ENCODE measurements at places on chromosomes 2 and 18.
A peak's percentile ranks its signal among the peaks of the same experiment; 100 is the strongest.

- no peak for DNase-seq
Observed at GRCh38 chr2:98959810-98960507, 23.9 kb upstream of the CRACDL start.

DNA sequence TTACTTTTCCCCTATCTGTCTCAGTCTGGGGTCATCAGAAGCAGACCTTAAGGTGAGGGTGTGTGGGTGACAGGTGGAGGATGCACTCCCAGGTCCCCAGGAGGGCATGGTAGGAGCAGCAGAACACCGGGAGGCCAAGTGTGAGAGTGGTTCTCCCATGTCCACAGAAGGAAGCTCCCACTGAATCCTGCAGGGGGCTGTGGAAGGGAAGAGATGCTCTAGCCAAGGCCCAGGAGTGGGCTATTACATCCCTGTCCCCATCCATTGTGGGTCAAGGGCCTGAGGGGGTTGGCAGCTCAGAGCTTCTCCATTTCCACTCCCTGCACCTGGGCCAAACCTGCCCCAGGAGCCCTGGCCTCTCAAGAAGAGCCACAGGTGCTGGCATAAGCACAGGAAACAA is 86.4 kb upstream of the KCNE4 start:
- no peak for DNase-seq

DNA sequence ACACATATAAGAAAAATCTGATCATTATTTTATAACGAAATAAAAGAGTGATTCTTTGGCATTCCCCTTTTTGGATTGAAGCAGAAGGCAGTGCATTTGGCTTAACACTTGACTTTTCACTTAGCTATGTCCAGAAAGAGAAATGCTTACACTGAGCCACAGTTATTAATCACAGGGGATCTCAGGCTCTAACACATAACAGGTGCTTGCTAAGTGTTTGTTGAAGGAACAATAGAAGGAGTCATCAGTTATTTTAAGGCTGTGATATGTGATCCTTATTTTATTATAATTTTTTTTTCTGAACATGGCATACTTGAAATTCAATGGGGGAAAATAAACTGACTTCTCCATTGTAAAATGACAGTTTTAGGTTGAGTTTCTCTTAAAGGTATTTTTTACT is 209.5 kb downstream of the UBE2E3 start:
- DNase-seq = no peak

DNA sequence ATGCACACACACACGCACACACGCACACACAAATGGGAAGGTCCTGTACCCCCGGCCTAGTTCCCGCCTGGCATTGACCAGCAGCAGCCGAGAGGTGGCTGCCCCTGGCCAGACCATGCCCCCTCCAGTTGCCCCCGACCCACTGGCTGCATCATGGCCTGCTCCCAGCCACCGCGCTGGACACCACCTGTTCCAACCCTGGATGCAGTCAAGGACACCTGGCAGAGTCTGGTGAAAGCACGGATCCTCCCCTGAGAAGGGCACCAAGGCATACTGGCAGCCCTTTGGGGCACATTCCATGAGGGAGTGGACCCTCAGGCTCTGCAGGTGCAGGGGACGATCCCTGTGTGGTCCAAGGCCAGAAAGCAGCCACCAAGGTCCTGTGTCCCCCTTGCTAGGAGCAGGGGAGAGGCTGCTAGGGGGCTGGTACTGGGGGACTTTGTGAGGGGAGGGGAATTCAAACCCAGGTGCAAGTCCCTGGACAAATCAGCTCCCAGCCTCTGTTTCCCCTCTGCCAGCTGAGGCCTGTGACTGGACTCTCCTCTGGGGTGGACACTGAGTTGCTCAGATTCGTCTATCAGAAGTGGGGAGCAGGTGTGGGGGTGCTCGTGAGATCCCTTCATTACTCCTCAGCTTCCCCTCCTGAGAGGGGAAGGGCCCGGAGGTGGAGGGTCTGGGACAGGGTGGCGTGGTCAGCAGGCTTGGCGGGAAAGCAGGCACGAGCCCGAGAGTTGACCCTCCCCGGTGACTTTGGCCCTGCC is 3.5 kb downstream of the ESPNL start:
- DNase-seq = peak; percentile 20

GRCh38 chr2:30505500-30506180 is 58.6 kb downstream of the LCLAT1 start:
- DNase-seq = no peak

- DNase-seq = no peak
Observed at GRCh38 chr2:88855620-88856408, 164.3 kb downstream of the RPIA start.

DNA sequence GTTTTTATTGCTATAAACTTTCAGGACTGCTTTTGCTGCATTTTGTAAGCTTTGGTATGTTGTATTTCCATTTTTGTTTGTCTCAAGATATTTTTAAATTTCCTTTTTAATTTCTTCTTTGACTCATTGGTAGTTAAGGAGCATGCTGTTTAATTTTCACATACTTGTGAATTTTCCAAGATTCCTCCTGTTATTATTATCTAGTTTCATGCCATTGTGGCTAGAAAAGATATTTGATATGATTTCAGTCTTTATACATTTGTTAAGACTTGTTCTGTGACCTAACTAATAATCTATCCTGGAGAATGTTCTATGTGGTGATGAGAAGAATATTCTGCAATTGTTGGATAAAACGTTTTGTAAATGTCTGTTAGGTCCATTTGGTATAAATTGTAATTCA is 62.1 kb downstream of the NUP35 start:
- DNase-seq = no peak

DNA sequence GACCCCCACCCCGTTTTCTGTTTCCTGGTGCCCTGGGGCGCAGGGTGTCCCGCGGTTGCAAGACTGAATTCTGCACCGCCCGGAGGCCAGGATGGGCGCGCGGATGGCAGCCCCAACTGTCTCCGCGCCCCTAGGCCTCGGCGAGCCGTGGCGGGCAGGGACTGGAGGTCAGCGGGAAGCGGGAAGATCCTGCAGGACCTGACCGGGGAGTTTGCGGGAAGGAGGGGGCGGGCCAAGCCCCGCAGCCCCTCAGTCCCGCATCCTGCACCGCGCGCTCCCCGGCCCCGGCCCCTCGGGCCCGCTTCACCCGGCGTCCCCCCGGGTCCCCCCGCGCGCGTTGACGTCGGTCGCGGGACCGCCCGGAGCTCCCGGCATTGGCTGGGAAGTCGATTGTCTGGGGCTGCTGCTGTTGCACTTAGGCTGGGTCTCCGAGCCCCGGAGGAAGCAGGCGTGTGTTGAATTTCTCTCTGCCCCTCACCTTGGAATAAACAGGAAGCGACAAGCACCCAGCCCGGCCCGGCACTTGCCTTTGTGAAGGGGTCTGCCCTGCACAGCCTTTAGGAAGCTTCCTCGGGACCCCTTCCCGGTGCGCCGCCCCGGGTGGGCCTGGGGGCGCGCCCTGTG is at the start of gene LDLRAD4:
Gene LDLRAD4, plus strand, starts transcription at position 393 of the 624 bp plus-strand sequence.
- DNase-seq = no peak

DNA sequence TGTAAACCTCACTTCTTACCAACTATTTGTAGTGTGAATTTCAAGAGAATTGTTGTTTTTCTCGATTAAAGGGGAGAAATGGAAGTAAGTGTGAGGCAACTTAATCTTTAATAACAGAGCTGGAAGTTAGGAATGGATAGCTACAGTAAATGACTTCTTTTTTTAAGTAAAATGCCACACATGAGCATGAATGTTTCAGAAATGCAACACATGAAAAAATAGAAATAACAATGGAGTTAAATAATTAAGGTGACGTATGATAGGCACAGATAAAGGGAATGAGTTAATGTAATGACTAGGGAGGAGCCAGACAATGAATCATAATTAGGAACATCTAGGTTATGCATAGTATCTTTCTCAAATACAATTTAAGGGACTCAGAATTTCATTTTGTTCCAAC is 3.4 kb downstream of the REL start:
- no peak for DNase-seq

DNA sequence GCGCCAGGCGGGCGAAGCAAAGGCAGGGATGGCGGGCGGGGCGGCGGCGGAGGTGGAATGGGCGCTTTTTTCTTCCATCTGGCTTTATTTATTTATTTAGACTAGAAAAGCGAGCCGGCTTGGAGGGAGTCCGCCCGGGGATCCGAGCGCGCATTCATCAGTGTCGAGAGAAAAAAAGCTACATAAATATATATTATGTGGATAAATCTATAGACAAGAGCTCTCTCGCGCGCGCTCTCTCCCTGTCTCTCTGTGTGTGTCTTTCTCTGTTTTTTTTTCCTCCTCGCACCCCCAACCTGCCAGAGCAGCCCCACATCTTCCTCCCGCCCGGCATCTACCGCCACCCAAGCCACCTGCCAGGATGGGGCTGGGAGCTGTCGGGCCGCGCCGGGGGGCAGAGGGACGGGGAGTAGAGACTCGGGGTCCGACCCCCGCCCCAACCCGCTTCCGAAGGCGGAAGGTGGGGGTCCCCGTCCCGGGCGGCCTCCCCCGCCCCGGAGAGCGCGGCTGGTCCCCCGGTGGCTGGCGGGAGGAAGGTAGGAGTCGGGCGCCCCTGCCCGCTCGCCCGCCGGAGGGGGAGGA is 972 bp upstream of the CELF4 start:
- DNase-seq = no peak

DNA sequence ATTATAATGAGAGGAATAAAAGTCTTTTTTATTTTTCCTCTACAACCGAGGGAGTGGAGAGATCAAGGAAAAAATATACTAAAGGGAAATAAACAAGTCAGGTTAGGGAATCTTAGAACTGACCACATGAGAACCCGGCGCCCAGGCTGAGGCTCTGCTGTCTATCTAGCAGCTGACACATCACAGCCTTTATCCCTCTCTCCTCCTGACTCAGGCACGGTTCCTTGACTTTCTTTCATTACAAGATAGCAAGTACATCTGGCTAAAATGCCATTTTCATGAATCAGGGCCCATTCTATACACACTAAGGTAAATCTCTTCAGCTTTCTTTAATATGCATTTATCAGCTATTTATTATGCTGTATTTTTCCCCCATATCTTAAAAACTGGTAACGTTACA is 296.0 kb downstream of the TMX3 start:
- DNase-seq = no peak

GRCh38 chr2:88590998-88591613 is 36.2 kb downstream of the EIF2AK3 start:
- DNase-seq = no peak

GRCh38 chr2:201996679-201997314 is 36.9 kb upstream of the FZD7 start:
- no peak for DNase-seq

GRCh38 chr2:236814593-236814992 is 245.0 kb downstream of the ACKR3 start:
- no peak for DNase-seq

GRCh38 chr2:162212366-162212765 is 30.9 kb downstream of the FAP start:
- DNase-seq = no peak

GRCh38 chr2:58796239-58796910 is 555.2 kb upstream of the FANCL start:
- no peak for DNase-seq

DNA sequence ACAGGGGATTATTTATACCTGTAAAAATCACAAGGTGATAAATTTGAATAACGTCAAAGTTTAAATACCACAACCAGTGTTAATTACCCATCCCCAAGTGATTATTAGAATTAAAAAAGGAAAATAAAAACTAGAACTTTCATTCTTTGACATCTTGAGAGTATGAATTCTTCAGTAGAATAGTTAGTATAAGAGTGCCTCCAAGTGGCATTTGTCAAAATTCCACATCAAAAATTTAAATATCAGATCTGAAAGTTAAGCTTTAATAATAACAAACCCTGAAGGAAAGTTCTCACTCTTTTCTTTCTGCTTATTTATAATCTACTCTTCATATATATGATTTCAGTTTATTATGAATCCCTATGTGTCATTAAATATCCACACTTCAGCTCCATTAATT is 273.7 kb upstream of the KYNU start:
- no peak for DNase-seq
